Left renal pelvis (tissue), 4 donors: ENCODE measurements at places on chromosomes 7 and 10.

DNA sequence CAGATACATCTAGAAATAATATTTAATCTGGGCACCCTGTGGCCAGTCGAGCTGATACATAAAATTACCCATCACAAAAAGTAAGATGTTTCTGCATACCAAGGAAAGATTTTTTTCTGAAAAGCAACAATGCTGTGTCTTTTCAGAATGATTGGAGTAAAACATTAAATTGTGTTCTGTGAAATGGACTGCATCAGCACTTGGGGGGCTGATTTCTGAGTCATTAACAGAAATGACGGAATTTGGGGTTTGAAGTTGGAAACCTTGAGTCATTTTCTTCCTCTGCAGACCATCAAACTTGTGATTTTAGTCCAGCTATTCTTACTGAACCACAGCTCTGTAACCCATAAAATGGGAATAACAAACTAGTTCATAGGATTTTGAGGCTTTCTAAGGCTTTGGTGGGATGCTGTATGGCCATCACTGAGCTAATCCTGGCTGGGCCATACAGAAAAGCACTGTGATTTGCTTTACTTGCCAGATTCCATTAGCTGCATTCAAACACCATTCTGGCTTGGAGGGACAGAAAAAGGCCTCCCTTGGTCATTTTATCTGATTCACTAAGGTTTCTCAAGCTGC is 739.4 kb upstream of the IGFBP3 start:
- no peak for DNase-seq

DNA sequence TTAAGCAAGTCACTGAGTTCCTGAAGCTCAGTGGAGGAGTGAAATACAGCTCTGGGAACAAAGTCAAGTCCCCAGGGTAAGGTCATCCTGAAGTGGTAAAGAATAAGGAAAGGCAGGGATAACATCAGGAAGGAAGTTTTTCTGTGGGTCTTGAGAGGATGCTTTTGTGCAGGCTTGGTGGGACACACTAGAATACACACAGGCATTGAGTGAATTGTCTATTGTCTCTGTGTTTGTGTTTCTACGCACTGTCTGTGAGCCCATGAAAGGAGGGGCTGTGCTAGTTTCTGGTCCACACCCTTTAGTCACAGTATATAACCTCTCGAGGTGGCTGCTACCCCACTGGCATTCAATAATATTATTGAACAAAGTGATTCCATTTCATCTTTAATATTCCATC is 95.8 kb upstream of the ABCB5 start:
- DNase-seq = no peak

GRCh38 chr10:101986624-101986971 is 69.4 kb downstream of the ARMH3 start:
- no peak for DNase-seq

DNA sequence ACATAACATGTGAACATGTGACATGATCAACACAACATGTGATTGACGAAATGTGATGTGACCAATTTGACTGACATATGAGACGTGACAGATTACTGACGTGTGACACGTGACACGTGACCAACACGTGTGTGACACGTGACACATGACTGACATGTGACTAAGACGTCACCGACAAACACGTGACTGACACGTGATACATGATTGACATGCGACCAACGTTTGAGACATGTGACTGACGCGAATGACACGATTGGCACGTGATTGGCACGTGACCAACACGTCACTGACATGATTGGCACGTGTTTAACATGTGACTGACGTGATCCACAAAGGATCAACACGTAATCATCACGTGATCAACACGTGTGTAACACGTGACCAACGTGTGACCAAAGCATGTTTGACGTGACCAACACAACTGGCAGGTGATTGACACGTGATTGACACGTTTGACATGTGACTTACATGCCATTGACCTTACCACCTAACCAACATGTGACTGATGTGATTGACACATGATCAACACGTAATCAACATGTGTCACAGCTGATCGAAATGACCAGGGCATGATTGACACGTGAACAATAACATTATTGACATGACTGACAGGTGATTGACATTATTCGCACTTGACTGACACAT is 23.7 kb downstream of the CRPPA start:
- DNase-seq = no peak

DNA sequence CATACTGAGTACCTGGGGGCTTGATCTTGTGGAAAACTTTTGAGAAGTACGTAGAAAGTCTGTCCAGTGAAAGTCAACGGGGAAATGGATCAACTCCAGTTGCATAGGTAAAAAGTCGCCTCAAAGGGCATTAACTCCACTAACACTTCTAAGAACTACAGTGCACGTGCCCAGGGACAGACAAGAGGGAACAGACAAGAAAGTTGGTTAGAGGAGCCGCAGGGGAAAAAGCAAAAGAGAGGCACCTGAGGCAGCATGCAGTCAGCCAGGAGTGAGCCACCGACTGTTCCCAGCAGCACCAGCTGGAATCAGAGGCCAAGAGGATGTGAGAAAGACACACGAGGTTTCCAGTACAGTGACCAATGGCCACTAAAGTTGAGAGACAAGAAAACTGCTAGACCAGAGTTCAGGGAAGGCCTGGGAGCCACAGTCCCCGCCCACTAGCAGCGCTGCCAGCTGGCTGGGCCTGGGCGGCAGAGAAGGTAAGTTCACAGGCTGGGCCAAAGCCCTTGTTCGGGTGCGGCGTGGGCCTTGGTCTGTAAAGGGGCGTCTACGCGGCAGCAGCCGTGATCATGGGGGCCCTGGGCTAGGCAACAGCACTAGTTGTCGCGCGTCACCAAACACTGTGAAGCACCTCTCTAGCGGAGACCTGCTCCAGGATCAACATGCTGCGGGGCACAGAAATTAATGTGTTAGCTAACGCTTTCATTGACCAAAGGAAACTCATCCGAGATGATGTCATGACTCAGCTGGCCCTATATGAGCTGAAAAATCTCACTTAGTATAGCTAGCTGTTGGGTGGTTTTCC is 14.0 kb downstream of the ITGB1 start:
- DNase-seq = no peak
